ENCODE measurements at places on chromosomes 2 and 18.

DNA sequence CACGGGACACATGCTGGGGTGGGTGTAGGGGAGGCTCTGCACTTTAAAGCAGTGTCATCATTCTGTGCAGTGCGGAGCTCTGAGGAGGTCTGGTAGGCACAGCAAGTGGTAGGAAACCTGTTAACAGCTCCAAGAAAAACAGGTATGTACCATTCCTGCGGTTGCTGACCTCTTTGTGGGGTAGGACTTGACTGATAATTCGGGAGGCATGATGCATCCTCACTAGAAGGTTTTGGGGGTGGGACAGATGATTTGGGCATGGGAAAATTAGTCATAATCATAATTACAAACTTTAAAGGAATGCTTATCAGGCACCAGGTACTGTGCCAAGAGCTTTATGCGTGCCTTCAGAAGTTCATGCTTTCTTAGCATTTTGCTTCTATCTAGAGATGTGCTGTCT lies 9.7 kb downstream of the DOK1 start:
- DNase-seq: no peak

DNA sequence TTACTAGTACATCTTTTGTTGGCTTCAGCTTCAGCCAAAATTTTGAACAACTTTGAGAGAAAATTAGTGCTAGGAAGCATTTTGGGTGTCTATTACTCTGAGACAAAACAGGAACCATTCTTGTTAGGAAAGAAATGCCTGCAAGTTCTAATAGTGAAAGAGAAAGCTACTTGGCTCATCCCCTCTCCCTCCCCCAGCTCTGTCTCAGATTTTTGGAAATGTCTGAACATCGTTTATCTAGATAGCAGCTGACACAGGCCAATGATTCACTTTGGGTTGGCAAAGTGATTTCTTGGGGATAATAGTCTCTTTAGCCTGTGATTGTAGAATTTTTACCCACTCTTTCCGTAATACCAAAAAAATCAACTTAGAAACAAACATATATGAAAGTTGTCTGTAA lies 42.3 kb upstream of the PTPRM start:
- no peak for DNase-seq

DNA sequence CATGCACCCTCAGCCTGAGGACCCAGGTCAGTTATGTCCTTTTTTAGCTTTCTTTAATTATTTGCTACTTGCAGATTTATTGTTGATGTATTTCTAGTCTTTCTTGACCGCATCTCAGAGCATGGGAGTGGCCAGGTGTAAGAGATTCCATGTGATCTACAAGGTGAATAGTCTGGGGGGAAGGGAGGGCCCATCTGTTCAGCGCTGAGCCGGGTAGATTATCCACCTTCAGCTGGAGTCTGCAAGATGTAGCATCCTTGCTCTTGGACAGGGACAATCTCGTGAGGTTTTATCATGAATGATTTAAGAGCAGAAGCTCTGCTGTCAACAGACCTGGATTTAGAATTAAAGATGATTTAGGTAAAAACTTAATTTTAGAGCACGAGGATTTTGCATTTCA lies 12.0 kb upstream of the DGKD start:
- peak; percentile 21 for DNase-seq

GRCh38 chr18:79770501-79770815 lies 27.3 kb upstream of the KCNG2 start:
- peak; percentile 5 for DNase-seq

- DNase-seq: no peak
Measured at GRCh38 chr18:79497638-79498081, 101.9 kb downstream of the NFATC1 start.

GRCh38 chr2:54524226-54524991 lies 68.3 kb downstream of the SPTBN1 start:
- no peak for DNase-seq

GRCh38 chr2:225400546-225401400 lies 1.3 kb downstream of the NYAP2 start:
- DNase-seq: no peak

DNA sequence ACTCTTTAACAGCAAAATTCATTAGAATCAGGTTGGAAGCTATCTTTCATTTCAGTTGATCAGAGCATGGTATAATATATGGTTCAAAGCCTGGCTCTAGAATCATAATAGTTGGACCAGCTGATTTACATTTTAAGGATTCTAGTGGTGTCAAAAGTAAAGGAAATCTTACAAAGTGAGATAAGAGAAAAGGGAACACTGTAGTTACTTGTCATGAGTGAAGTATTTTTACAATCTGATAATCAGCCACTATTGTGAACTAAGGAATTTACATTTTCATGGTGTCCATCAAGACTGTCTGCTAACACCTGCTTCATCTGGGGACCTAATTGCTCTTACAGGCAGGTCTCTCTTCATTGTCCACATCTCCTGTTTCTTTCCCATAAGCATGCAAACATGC lies 161.1 kb downstream of the SLC39A10 start:
- DNase-seq: no peak

GRCh38 chr2:18149660-18150246 lies 271.3 kb downstream of the KCNS3 start:
- no peak for DNase-seq

GRCh38 chr18:40546875-40547274 lies 1408.2 kb upstream of the PIK3C3 start:
- no peak for DNase-seq

GRCh38 chr2:1806254-1806653 lies 61.9 kb upstream of the PXDN start:
- no peak for DNase-seq

DNA sequence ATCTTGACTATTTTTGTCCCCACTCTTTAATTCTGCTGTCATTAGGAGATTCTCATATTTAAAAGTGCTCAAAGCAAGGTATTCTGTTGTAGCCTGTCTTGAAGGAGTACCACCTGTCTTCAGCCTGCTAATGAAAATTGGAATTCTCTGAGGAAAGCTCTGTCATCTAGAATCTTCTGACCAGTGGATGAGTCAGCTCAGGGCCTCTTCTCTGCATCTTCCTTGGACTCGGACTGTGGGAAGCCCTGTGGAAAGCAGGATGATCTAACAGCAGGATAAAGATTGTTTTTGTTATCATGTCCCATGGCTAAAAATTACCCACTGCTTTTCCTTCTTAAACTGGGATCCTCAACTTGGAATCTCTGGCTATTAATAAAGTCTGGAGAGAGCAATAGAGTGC lies 18.7 kb upstream of the TMEM200C start:
- no peak for DNase-seq

- no peak for DNase-seq
Measured at GRCh38 chr2:54710216-54710615, 13.2 kb upstream of the EML6 start.

DNA sequence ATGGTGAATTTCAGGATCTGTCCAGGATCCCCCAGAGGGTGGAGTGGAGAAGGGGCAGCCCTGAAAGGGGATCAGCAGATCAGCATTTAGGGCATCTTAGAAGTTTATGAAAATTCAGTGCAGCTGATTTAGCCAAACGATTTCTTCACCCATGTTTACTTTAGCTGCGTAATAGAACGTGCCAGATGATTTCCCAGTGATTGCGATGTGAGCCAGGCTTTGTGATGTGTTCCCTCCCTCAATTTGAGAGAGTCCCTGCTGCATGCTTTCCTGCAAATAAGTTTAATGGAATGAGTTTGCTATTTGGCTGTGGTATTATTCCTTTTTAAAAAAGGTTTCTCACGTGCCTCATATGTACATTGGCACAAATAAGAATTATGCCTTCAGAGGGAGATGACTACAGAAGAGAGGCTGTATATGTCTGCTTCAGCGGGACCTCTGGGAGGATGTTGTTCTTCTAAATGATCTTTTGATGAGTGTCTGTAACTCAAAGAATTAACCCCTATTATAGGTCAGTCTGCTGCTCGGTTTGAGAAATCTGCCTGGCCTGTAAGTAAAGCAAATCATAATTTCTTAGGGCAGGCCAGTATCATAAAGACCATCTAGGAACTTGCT lies 111.9 kb downstream of the MRO start:
- DNase-seq: no peak

DNA sequence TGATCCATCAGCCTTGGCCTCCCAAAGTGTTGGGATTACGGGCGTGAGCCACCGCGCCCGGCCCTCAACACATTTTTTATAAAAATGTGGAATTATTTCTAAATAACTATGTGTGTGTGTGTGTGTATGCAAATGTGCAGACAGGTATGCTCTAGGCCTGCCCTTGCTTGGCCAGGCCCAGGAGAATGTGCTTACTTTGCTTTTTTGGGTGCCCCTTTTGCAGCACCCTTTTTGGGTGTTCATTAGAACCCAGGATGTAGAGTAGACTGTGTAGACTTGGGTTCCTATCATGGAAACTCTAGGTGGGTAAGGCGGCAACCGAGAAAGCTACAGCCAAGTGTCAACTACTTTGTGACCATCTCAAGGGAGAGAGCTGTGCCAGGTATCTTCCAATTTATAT lies 11.7 kb upstream of the ITSN2 start:
- no peak for DNase-seq

DNA sequence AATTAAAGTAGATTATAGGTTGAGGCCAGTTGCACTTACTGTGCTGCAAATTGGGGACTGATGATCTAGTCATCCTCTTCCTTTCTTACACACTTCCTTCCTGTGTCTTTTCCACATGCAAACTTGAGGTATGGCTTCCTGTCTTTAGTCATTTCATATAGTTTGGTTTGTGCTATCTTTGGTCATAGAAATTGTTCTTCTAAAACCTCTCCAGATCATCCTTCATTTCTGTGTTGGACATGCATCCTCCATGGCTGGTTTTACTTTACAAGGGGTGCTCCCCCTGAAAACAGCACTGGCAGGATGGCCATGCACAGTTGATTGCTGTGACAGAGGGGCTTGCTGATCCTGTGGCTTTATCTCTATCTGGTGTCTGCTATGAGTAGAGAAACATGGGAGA lies 36.5 kb downstream of the MGAT5 start:
- DNase-seq: no peak

GRCh38 chr18:70499218-70499691 lies 210.4 kb downstream of the SOCS6 start:
- DNase-seq: no peak

- peak; percentile 73 for DNase-seq
Measured at GRCh38 chr2:190603374-190603773, 45.5 kb upstream of the NAB1 start.

DNA sequence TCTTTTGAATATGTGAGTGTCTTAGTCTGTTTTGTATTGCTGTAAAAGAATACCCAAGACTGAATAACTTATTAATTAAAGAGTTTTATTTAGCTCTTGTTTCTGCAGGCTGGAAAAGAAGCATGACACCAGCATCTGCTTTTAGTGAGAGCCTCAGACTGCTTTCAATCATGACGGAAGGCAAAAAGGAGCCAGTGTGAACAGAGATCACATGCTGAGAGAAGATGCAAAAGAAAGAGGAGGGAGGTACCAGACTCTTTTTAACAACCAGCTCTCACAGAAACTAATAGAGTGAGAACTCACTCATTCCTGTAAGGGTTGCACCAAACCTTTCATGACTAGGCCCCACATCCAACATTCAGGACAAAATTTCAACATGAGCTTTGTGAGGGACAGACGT lies 101.6 kb upstream of the HNMT start:
- DNase-seq: no peak

- DNase-seq: no peak
Measured at GRCh38 chr2:174340400-174341292, 5.9 kb downstream of the SP9 start.

- no peak for DNase-seq
Measured at GRCh38 chr2:155840661-155841060, 491.9 kb downstream of the NR4A2 start.

DNA sequence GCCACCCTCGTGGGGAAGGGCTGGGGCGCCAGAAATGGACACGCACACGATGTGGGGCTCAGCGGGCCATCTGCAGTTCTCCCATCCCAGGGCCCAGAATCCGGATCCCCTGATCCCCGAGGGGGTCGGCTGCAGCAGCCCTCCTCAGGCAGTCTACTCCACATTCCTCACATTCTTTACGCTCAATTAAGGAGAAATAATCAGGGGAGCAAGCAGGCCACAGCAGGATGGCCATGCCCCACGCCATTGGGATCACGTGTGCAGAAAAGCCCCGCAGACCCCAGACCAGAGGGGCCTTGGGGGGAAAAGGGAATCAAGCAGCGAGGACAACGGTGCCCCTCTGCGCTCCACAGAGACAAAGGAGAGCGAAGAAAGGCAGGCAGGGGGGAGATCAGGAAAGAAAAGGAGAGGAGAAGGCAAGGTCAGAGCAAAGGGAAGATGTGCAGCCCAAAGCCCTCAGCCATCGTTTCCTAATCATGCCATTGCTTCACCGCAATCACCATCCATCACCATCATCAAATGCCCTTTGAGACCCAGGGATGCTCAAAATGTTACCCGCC lies 17.5 kb upstream of the PKDCC start:
- no peak for DNase-seq

DNA sequence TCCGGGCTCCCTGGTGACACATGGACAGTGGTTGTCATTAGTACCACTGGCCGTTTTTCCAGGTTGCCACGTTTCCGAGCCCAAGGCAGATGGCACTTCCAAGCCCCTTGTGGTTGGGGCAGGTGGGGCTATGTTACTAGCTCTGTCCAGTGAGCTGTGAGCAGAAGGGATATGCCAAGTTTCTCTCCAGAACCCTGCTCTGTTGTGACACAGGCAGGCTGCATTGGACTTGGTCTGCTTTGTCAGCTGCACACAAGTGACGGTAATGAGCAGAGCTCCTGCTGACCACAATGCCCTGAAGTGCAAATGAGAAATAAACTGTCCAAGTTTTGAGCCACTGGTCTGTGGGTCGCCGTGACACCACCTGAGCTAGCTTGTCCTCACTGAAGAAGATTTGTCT lies 118.8 kb downstream of the GYPC start:
- no peak for DNase-seq

DNA sequence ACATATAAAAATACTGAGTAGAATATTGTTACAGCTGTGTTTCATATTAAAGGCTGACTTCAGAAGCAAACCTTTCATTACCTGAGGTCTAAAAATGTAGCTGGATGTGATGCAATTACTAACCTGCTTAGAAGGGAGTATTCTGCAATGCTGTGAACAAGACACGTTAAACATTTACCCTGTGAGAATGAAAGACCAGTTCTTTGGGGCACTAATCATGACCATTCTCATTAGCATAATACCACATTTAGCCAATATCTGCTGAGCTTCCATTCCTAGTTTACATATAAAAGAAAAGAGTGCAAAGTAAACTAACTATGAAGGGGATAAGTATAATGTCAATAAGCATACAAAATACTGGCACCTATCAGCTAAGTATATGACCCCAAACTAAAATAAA lies 784.0 kb upstream of the KLHL29 start:
- DNase-seq: no peak

- DNase-seq: no peak
Measured at GRCh38 chr2:196959734-196960338, 33.3 kb upstream of the PGAP1 start.

GRCh38 chr2:226699321-226699720 lies 100.3 kb downstream of the IRS1 start:
- no peak for DNase-seq

GRCh38 chr2:191151331-191151730 lies 537 bp upstream of the STAT4 start:
- DNase-seq: no peak

- DNase-seq: no peak
Measured at GRCh38 chr2:226121046-226121738, 678.4 kb downstream of the IRS1 start.

Measured in head of caudate nucleus (tissue), 42 donors.